Small intestine (tissue), 16 donors: ENCODE measurements at places on chromosomes 1 and 21.

DNA sequence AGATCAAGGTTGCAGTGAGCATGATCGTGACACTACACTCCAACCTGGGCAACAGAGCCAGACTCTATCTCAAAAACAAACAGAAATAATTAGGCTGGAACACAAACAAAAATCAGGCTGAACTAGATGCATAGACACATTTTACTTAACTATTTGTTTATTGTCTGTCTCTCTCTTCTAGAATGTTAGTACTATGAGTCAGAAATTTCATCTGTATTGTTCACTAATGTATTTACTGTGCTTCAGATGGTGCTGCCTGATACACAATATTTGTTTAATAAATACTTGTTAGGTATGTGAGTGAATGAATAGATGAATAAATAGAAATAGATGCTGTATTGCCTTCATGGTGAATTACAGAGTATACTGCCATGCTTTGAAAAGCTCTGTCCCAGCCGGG is 6.0 kb upstream of the LIN28A start:
- DNase-seq, result no peak

- no peak for DNase-seq
Measured at GRCh38 chr1:39046613-39047210, 20.6 kb downstream of the NDUFS5 start.

GRCh38 chr1:36339215-36339614 is 15.8 kb upstream of the EVA1B start:
- no peak for DNase-seq

DNA sequence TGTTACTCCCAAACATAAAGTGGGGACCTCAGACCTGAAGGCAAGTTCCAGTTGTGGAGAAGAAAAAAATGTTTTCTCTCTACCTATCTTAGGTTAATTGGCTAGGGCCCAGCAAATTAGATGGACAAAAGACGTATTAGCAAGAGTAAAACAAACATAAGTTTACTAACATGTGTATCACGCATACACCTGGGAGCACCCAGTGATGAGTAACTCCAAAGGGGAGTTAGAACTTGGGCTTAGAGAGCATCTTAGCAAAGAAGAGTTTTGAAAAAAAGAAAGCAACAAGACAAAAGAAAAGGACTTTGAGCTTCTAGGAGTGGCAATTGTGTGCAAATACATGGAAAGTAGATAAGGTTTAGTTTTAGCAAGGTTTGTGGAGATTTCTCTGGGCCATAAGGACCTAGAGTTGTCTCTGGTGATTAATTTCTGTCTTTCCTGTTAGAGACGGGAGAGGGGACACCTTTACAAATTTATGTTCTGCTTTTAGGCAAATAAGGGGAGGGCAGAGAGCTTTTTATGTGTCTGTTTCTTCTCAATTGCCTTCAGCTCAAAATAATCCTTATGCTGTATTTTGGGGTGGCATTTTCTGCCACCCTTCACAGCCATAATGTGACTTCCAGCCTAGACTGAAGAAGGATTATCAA is 76.7 kb upstream of the PTGFRN start:
- DNase-seq, result peak; percentile 66

DNA sequence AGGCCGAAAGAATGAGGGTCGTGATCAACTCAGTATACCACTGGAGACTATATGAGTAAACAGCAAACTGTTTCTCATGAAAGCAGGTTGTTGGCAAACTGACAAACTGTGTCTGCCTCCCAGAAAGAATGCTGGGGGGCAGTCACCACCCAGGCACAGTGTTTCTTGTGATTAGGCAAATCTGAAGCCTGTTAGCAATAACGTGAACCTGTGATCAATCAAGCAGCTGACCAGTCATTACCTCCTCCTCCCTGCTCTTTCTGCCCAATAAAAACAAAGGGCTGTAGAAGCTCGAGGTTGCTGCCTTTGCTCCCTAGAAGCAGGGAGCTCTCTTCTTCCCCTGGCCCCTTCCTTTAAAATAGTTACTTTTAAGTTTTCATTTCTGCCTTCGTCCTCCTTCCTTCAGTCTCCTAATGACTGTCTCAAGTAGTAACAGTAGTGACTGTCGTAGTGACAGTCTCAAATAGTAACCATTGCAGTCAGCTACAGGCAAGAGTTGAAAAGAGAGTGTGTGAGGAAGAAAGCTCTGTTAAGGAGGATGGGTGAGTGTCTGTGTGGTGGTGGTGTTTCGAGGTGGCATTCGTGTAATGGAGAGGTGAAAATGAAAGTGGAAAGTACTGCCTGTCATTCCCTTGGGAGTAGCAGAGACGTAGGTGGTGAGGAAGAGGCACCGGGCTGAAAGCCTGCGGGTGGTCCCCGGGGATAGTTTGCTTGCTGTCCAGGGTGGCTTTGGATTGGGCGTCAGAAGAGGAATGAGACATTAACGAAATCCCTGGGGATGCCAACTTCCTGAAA is 14.5 kb downstream of the HHAT start:
- DNase-seq, result peak; percentile 45

DNA sequence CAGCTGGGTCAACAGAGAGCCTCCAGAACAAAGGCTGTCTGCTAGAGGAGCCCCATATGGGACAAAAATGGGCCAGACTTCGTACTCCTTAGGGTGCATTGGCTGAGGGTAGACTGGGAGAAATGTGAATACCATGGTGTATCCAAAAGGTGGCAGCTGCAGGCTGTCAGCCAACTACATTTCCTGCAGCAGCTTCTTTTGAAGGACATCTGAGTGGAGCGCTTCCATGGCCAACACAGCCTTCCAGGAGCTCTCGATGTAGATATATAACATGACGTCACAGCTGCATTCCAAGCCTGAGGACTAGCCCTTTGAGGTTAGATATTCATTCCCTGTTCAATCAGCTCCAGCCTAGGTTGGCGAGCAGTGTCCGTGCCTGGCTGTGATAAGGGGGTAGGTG is 107.7 kb downstream of the MAB21L3 start:
- DNase-seq, result no peak

DNA sequence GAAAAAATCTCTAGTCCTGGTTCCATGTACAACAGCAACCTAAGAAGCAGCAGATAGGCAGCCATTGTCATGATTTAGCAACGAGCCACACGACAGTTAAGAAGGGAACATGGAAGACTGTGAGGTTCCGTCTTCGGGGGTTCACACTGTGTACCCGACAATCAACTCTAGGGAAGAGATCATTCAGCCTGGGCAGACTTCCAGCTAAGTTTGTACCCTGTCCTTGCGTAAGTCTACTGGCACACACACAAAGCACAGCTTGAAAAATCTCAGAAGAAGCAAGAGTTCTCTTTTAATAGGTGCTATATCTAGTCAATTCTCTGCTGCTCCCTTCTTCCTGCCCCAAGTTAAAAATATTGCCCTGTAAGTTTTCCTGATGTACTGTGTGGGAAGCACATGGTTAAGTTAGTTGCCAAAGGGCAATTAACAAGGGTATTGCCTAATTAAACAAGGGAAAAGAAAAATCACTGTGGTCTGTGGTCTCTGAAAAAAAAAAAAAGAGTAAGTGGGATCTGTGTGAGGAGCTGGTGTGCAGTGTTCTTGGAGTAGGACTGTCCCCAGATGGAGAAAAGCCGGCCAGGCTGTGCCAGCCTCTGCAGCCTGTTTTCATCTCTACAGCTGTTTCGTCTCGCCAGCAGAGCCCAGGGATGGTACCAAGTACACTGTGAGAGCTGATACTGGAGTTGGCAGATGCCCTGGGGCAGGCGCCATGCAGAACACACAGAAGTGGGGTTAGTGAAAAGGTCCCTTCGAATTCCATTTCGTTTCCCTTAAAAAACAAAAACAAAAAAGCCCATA is 6.4 kb upstream of the MYBPHL start:
- peak; percentile 78 for DNase-seq

DNA sequence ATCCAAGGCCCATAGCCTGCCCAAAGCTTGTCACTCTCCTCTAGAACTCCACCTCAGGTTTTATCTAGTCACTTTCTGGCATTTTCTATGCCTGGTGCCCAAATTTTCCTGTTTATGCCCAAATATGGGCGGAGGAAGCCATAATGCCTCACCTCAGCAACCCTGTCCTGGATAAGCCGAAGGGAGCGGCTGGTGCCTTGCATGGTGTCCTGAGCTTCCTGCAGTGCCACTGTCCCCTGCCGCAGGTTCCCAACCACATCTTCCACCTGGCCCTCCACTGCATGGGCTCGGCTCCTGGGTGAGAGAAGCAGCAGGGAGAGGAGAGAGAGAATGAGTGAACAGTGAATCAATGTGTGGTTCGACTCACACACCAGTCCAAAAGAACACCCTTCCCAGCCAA is 34.2 kb downstream of the CAMK1G start:
- DNase-seq, result no peak

DNA sequence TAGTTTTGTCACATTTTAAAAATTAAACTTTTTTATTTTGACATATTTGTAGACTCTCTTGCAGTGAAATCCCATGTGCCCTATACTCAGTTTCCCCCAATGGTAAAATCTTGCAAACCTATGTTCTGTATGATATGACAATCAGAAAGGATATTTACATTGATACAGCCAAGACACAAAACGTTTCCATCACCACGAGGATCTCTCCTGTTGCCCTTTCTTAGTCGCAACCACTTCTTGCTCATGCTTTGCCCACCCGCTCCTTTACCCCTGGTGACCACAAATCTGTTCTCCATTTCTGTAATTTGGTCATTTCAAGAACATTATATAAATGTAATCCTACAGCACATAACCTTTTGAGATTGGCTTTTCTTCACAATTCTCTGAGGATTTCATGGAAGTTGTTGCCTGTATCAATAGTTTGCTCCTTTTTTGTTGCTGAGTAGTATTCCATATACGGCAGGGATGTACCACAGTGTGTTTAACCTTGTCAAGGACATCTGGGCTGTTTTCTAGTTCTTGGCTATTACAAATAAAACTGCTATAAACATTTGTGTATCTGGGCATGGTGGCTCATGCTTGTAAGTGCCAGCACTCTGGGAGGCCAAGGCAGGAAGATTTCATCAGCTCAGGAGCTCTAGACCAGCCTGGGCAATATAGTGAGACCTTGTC is 14.0 kb upstream of the BATF3 start:
- DNase-seq, result no peak

GRCh38 chr1:171741872-171742576 is at the start of gene VAMP4:
Gene VAMP4, minus strand, starts transcription at chr1:171742065. Its CDS starts 3,651 bp downstream, at chr1:171738414.
- DNase-seq, result peak; percentile 96

GRCh38 chr1:238681021-238681420 is 705.3 kb upstream of the CHRM3 start:
- DNase-seq, result no peak

DNA sequence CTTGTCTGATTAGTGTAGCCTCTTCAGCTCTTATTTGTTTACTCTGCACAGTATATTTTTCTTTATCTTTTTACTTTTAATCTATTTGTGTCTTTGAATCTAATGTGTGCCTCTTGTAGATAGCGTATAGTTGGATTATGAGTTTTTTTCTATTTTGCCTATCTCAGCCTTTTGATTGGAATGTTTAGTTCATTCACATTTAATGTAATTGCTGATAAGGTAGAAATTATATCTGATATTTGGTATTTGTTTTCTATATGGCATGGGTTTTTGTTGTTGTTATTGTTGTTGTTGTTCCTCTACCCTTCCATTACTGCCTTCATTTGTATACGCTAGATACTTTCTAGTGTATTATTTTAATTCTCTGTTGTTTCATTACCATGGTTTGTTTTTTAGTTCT is 131.7 kb upstream of the GRIK3 start:
- DNase-seq, result no peak

- no peak for DNase-seq
Measured at GRCh38 chr1:194277927-194278326, 1091.5 kb upstream of the B3GALT2 start.

DNA sequence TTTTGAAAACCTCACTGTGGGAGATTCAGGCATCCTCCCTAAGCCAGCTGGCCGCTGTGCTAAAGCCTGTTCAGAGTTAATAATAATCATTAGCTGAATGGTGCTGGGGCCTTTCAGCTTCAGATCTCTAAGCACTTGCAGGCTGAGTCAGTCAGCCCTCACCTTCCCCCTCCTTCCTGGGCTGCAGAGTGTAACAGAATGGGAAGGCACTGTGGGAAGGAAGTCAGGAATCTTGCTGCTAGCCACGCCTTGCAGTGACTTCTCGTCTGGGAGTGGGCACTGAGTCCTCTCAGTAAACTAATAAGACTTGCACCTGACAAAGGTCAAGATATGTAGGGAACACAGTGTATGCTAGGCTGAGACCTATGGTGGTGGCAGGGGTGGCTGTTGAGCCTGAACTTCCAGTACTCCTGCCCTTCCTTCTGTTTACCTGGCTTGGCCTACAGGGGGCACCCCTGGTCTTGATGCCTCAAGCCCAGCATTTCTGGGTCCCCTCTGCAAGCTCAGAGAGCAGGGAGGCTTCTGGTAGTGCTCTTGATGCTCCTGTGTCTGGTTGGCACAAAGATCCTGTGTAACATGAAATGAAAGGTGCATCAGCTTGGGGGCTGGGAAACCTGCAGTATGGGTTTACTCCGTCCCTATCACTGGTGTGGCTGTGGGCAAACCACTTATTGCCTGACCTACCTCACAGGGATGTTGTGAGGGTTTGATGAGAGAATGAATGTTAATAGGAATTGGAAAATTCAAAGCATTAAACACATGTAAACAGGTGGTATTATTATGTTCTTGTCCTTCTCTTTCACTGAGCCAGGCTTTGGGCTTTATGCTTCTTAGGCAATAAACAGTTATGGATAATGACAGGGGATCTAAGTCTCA is 6.0 kb downstream of the CYB561D1 start:
- peak; percentile 75 for DNase-seq

DNA sequence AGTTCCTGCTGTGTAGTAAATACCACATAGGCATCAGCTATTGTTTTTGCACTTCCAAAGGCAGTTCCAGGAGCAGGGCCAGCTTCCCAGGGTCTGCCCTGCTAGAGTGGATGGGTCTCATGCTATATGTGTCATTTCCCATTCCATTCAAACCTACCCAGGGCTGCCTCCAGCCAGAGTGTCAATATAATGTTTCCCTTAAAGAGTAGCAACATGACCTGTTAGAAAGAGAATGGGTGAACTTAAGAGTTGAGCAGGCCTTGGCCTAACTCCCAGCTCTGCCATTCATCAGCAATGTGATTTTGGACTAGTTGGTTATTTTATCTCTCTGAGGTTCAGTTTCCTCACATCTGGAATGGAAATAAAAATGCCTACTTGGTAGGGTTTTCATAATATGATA is 44.9 kb downstream of the RAB3B start:
- no peak for DNase-seq

GRCh38 chr1:31764312-31765040 is at the start of gene ADGRB2:
Gene ADGRB2, minus strand, starts transcription at chr1:31764340. Its CDS starts 7,119 bp downstream, at chr1:31757221.
- peak; percentile 54 for DNase-seq

DNA sequence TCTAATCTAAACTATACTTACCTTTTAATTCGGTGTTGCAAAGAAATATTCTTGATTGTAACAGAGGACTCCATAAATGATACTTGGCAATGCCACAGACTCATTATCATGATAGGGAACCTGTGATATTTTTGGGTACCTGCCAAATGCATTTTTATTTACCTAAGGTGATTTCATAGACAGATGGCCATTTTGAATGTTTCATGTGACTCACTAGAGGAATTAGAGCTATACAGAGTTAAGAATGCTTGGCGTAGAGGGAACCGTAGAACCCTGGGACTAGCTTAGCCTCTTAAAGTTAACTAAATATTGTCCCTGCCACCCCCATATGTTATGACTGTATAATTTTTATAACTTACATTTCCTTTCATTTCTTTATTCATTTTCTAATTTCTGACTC is 136.1 kb downstream of the DISP1 start:
- DNase-seq, result no peak

- peak; percentile 7 for DNase-seq
Measured at GRCh38 chr1:23026568-23026967, 7.3 kb downstream of the KDM1A start.
